ENCODE measurements at places on chromosomes 12 and 14.

DNA sequence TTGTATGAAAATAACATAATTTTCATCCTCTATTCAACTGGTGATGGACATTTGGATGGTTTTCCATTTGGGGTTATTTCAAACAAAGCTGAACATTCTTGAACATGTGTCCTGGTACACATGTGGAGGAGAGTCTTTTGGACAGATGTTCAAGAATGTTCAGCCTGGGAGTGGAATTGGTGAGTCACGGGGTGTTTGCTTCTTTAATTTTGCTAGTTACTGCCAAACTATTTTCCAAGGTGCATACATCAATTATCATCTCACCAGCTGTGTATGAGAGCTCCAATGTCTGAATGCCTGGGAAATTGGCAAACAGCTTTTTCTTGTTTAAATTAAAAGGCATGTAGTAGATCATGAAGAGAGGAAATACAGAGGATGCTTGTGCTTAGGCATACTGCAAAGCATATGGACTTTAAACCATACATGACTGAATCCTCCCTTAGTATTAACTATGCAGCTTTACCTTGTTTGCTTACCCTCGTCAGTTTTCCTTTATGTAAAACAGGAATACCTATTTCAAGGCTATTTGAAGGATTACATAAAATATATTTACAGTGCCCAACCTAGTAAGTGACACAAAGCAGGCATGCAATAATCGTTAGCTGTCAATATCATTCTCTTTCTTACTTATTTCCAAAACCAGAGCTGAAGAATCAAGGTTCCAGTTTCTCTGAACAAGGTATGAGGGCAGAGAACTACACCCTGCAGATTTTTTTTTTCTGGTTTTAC lies 152.1 kb downstream of the ITPR2 start:
- no peak for DNase-seq

- no peak for DNase-seq
Measured at GRCh38 chr12:118332511-118332910, 40.2 kb downstream of the TAOK3 start.

GRCh38 chr14:102768223-102769048 lies 8.8 kb upstream of the TRAF3 start:
- peak; percentile 74 for DNase-seq

DNA sequence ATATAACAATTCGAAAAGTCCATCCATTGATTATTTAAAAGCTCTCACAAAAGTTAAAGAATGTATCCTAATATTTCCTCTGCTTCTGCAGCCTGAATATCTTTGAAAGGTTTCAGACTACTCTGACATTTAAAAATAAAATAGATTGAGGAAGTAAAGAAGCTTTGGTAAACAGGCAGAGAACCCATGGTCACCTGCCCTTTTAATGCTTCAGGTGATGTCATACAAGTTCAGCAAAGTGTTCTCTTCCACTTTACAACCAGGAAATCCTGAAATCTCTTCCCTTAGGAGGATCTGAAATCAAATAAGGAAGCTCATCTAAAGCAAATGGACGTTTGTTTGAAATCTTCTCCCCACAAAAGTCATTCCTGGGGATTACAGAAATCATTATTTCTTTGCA lies 322.4 kb downstream of the PDZRN4 start:
- no peak for DNase-seq

- no peak for DNase-seq
Measured at GRCh38 chr12:59149995-59150642, 229.8 kb upstream of the LRIG3 start.
